CD4-positive, alpha-beta T cell (primary cell): ENCODE measurements at places on chromosomes 6 and 20.
A peak's percentile ranks its signal among the peaks of the same experiment; 100 is the strongest.

- no peak for DNase-seq
Measured at GRCh38 chr6:99808992-99809391, 185.0 kb downstream of the MCHR2 start.

DNA sequence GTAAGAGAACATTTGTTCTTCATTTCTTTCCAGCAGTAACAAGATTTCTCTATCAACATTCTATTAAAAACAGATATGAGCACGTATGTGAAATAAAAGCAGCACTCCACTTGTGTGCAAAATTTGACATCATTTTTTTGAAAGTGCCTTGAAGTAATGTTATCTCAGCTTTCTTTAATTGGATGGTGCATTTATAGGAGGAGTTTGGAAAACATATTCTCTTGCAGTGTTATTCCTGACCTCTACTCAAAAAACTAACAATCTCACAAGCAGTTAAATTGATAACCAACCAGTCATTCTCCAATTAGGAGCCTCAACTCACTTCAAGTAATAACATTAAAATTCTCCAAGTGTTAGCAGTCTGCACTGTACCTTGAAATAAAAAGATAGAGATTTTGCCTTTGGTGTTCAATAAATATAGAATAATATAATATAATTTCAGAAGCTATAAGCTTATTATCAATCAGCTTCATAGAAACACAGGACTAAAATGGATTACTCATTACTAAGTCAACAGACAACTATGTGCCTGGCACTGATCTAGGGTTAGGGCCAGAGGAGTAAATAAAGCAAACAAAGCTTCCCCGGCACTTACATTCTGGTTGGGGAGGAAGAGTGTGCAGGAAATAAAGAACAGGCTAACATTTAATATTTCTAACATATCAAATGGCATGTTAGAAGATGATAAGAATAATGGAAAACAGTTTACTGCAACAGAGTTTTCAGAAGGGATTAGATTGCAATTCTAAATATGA lies 149.0 kb upstream of the SGK1 start:
- DNase-seq, result no peak

DNA sequence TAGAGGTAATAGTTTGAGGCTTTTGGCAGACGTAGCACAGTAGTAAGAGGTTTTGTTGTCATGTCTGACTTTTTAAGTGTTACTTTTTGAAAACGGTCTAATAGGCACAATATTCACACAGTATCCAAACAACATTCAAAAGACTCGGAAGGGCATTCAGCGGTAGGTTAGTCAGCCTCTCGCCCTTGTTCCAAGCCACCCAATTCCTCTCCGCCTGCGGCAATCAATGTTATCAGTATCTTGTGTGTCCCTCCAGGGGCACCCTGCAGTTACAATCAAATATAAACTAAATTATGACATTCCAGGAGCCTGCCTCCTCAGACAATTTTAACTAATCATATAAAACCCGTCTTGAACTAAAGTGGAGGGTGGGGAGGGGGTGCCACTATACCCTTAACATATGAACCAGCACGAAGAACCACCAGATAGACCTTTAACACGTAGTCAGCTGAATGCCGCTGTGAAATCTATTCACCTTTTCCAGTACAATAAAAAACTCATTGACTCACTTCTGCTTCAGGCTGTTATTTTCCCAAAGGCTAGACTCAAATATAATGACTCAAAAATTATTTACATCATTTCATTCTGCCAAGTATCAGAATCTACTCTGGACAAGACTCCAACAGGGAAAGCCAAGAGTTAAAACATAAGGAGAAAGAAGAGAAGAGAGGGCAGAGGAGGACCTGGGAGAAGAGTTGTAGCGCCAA lies 1.6 kb downstream of the TENT5A start:
- DNase-seq, result no peak

- DNase-seq, result no peak
Measured at GRCh38 chr6:160042788-160043301, 74.0 kb downstream of the IGF2R start.

GRCh38 chr6:164396071-164397047 lies 913.0 kb downstream of the C6orf118 start:
- no peak for DNase-seq

DNA sequence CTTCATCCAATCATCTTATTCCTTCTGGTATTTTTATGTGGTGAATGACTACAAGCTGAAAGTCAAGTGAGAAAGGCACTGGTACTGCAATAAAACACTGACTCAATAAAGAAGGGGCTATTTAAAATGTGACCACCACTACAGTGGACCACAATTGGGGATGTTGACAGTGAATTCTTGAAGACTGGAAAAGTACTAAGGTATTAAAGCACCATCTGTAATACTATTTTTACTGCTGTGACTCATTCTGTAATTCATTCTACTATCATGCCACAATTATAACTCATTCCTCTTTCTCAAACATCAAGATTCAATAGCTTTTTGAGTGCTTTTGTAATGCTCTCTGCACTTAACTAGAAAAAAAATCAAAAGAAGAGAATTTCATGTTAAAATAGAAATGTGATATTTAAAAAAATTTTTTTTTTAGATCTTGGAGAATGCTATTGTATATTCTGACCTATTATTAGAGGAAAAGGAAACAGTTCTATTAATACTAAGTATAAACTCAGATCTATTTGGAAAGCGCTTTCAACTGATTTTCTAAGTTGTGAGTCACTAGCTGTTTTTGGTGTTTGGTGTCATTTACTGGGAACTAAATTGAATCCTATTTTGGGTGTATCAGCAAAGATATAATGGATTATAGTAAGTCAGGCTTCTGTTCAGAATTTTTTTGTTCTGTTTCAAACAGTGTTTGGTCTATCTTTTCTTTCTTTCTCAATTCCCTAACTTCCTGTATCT lies 104.7 kb upstream of the TMEM170B start:
- DNase-seq, result no peak

DNA sequence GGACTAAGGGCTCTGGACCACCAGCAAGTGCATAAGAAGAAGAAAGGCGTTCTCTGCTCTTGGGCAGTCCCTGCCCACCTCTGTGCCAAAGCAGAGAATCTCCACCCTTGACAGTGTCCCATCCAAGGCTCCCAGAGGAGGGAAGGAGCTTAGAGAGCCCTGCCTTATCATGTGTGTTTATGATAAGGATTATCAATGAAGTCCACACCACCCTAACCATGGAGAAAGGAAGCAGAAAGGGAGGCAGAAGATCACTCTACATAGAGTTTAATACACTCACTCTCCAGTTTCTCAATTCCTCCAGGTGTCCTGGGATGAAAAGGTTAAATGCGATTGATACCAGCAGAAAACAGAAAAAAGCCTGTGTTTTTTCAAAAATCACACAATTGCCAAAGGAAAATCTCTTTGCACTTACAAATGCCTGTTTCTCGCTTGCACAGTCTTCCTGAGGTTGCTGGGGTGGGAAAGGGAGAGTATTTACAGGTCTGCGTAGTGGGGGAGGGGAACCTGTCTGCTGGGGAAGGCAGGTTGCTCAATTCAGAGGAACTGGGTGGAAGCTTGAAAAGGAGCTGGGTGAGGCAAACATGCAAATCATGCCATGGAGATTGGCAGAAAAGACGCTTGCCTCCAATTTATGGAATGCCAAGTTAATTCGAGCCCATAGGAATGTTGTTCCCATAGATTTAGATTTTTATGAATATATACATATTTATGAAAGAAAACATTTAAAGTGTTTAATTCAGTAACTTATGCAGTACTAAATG lies 104.0 kb downstream of the EYA2 start:
- DNase-seq, result no peak

GRCh38 chr6:39361657-39362486 lies 39.4 kb upstream of the KCNK16 start:
- peak; percentile 20 for DNase-seq

- no peak for DNase-seq
Measured at GRCh38 chr6:12800120-12800519, 83.6 kb downstream of the PHACTR1 start.

GRCh38 chr6:139161817-139162284 lies 27.0 kb downstream of the HECA start:
- DNase-seq, result peak; percentile 66

- no peak for DNase-seq
Measured at GRCh38 chr6:135213616-135214015, 32.5 kb downstream of the MYB start.

DNA sequence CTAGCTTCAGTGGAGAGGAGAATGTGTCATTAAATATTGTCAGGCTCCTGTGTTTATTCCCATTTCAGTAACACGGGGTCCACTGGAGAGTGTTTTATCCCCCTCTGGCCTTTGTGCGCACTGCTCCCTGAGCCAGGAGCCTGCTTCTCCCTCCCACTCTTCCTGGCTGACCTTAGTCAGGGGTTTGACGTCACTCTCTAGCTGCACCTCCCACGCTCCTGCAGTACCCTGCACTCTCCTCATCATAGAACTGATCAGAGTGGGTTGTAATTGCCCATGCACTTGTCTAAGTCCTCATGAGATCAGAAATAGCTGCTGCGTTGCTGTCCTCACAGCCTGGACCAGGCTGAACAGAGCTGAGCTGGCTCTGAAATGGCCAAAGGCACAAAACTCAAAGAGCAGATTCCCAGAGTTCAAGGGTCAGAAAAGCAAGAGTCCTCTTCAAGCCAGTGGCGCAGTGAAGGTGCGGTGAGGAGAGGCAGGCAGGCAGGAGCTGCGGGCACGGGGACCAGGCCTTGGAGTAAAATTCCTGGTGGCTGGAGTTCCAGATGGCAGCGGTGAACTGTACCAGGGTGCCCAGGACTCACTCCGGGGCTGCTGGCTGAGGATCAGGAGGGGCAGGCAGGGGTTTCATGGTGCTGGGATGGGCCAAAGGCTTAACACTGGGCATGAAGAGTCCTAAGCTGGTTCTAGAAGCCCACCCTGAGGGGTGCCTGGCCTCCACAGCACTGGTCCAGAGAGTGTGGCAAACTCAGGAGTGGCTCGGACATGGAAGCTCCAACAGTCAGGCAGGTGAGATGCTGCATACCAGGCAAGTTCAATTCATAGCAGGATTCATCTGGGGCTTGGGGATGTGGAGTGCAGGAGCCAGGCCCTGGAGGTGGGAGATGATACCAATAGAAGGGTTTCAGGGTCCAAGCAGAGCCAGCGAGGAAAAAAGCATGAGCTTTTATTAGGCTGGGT lies 170.9 kb downstream of the SCP2D1 start:
- DNase-seq, result no peak

DNA sequence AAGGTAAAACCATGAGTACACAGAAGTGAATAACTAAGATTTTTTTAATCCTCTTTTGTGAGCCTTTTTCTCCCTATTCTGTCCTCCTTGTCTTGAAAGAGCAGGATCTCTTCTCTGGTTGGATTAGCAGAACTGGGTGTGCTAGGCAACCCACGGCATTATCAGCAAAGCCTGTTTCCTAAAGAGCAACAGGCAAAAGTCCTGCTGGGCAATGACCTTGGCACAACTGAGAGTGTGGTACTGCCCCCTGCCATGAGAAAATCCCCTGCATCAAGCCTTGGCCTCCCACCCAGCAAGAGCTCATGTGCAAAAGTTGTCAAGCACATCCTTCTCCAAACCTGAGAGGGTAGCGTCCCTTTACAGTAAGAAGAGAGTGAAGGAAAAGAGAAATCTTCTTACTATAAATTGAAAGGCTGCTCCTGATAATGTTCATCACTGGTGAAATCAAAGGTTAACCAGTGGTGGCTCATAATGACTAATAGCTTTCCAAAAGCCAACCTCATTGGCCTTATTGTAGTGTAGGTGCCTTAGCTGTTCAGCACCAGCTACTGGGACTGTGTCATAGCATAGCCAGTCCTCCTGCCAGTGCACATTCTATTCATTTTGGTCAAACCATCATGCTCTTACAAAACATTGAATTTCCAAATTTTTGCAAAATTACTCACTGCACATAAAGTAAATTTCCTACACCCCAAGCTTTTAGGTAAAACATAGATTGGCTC lies 17.1 kb downstream of the KIF6 start:
- no peak for DNase-seq
